ENCODE measurements at places on chromosomes 12 and 14.

DNA sequence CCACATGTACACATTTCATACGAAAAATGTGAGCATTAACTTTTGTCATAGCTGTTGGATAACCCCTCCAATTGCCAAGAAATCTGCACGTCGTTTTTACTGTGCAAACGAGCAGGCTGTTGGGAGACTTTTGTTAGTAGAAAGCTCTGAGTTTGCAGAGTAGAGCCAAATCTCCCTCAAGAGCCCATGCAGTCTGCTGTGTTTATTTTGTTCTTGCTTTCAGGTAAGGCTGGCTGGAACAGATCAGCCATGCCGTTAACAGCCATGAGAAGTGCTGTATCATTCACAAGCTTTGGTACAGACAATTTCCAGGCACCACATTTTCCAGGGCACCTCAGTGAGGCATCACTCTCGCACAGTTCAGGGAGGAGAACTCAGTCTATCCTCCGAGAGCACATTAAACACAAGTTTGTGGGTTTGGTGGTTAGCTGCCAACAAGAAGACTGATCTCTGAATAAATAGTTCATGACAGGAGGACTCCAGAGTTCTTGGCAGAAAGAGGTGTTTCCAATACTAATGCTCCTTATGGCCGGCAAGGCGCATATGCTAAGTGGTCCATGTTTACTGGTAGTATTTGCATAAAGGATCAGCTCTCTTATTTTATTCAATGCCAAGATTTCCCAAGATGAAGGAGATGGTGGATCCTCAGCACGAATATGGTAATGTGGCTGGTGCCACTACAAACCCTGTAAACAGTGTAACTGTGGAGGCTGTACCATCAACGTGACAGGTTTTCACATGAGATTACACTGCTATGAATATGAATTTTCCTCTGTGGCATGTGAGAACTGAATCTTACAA lies 30.3 kb upstream of the PELI2 start:
- peak; percentile 20 for DNase-seq

DNA sequence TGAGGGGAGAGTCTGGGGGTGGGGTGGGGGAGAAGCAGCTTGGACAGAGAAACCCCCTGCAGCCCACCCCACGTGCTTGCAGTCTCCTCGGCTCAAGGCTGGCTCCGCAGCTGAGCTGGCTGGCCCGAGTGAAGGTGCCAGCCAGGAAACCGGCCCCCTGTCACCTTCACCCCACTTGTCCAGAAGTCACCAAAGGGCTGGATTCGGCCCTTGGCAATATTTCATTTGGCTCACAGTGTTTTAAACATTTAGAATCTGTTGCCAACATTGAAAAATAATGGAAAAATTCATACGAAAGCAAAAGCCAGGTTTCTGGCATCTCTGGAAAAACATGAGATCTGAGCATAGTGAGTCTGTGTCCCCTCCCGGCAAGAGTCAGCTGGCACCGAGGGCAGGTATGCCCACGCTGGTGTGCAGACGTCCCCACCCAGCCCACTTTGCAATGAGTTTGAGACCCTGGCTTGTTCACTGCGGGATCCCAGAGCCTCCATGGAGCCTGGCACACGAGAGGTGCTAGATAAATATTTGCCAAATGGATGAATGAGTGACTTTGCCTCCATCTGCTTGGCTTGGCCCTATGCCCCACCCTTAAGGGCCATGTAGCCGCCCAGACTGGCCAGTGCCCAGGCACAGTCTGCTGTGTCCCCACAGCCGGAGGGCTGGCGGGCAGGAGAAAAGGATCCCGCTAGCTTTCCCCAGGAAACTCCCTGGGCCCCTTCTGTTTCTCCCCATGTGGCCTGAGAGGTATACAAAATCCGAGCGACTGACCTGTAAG lies 18.2 kb downstream of the MSI1 start:
- no peak for DNase-seq

DNA sequence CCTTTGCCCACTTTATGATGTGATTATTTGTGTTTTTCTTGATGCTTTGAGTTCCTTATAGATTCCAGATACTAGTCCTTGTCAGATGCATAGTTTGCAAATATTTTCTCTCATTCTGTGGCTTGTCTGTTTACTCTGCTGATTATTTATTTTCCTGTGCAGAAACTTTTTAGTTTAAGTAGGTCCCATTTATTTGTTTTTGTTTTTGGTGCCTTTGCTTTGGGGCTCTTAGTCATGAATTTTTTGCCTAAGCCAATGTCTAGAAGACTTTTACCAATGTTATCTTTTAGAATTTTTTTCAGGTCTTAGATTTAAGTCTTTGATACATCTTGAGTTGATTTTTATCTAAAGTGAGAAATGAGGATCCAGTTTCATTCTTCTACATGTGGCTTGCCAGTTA lies 667.3 kb downstream of the SLC16A7 start:
- DNase-seq, result no peak

- no peak for DNase-seq
Measured at GRCh38 chr14:33348510-33348909, 409.8 kb downstream of the NPAS3 start.

GRCh38 chr14:77314539-77315457 lies 5.9 kb downstream of the POMT2 start:
- no peak for DNase-seq

- no peak for DNase-seq
Measured at GRCh38 chr12:124687174-124687902, 119.9 kb upstream of the NCOR2 start.

DNA sequence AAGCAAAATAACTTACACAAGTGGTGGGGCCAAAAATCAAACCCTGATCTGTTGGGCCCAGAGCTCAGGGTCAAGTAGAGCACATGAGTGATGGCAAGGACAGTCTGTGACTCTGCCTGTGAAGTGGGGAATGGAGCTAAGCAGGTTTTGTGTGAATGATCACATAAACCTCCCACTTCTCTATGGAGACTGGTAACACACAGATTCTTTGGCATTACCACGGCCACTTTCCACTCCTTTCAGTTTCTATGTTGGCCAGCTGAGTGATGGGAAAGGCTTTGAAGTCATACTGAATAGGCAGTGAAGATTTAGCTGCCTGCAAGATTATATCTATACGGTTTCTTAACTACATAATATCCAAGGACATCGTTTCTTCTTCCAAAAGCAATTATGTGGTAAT lies 97.9 kb downstream of the ARMH4 start:
- no peak for DNase-seq

- DNase-seq, result no peak
Measured at GRCh38 chr12:112573141-112573540, 154.4 kb downstream of the PTPN11 start.

DNA sequence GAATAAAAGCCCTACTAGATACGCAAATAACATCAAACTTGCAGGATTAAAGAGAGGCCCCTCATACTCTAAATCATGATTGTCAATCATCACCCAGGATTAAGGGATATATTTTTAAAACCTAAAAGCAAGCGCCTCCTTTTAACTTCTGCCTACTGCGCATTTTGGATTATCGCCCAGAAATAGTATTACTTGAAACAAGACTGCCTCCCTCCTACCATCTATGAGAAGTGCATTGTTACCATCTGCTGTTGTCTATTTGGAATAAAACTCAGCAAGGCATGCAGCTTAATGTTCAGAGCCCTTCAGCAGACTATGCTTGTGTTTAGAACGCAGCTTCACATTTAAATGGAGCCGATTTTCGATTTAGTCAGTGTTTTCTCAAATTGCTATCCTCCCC lies 79.6 kb downstream of the EXOC5 start:
- peak; percentile 30 for DNase-seq

- DNase-seq, result peak; percentile 77
Measured at GRCh38 chr14:77158175-77158881, 16.7 kb upstream of the ZDHHC22 start.

DNA sequence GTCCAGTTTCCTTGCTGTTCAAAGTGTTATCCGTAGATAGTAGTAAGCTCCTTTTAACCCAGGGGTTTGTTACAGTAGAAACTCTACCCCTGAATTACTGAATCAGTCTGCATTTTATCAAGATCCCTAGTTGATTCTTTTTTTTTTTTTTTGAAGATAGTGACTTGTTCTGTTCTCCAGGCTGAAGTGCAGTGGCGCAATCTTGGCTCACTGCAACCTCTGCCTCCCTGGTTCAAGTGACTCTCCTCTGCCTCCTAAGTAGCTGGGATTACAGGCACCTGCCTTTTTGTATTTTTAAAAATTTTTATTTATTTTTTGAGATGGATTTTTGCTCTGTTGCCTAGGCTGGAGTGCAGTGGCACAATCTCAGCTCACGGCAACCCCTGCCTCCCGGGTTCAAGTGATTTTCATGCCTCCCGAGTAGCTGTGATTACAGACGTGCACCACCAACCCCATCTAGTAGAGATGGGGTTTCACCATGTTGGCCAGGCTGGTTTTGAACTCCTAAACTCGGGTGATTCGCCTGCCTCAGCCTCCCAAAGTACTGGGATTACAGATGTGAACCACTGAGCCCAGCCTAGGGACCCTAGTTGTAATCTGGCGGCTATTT lies 10.5 kb downstream of the LARP4 start:
- DNase-seq, result no peak

GRCh38 chr12:111405859-111406473 lies at the start of gene SH2B3:
Gene SH2B3 (plus strand): TSS chr12:111405923. CDS start chr12:111418146, 12,223 bp downstream.
- no peak for DNase-seq

DNA sequence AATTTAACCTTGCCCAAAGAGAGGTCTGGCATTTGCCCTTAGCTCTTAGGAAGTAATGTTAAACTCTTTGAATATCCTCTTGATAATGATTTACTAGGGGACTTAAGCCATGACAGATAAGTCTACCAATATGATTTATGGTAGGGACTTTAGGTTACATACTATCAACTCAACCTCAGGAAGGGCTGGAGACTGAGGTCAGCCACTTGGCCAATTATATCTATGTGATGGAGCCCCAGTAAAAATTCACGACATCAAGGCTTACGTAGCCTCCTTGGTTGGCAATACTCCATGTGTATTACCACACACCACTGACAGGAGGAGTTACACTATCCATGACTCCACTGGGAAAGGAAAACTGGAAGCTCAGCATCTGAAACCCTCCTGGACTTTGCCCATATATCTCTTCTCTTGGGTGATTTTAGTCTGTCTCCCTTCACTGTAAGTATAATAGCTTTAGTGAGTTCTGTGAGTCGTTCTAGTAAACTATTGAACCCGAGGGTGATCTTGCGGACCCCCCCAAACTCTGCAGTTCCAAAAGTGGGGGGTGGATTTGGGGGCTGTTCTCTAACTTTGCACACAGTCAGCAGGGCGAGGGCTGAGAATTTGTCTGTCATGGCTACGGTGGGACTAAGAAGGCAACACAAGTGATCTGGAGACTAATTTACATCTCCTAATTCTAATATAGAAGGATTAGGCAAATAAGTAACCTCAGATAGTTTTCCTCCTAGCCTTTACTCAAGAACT lies 62.3 kb downstream of the R3HDM2 start:
- DNase-seq, result no peak

GRCh38 chr12:132422040-132422380 lies 67.9 kb upstream of the FBRSL1 start:
- DNase-seq, result no peak

Measured in NCI-H510A (cell line).